ENCODE measurements at places on chromosomes 4 and X. TPM values are rescaled to one million over a fixed set of nuclear protein-coding genes. Genes with fewer than 3 reads are reported as not detected.

DNA sequence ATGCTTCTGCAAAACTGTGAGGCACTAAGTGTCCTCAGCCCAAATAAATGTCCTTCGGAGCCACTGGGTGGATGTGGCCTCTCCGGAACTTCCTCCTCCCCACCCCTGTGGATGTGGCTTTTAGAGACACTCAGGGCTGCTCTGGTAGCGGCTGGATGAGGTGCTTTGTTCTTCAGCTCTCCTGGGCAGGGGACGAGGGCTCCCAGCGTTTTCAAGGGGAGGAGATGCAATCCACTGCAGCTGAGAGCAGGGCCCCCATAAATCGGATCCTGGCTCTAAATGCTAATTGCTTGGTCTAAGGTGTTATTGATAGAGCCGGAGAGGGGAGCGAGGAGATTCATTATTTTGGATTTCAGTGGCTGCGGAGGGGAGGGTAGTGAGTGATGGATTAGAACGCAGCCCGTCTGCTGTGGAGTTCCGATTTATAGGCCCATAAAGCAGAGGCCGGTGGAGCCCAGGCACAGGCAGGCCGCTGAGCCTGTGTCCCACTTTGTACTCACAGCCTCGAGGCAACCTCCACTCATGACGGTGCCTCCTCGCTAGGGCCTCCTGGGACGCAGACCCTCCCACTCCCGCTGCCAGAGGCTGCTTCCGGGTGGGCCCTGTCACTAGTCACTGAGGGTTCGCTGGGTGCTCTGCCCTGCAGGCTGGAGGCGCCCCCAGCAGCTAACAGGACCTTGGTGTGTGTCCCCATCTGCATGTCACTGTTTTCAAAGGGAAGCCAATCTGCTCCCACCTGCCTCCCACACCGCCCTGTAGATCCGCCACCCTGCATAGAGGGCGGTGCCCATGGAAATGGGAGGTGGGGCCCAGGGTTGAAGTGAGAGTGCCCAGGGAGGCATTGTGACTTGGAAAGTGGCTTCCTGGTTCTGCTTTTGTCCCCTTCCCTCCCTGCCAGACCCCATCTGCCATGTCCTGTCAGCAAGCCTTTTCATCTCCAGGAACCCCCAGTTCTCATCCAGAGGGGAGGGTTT is 135.4 kb upstream of the PSAPL1 start:
- H3K4me3 ChIP-seq: no peak overlapping the region

DNA sequence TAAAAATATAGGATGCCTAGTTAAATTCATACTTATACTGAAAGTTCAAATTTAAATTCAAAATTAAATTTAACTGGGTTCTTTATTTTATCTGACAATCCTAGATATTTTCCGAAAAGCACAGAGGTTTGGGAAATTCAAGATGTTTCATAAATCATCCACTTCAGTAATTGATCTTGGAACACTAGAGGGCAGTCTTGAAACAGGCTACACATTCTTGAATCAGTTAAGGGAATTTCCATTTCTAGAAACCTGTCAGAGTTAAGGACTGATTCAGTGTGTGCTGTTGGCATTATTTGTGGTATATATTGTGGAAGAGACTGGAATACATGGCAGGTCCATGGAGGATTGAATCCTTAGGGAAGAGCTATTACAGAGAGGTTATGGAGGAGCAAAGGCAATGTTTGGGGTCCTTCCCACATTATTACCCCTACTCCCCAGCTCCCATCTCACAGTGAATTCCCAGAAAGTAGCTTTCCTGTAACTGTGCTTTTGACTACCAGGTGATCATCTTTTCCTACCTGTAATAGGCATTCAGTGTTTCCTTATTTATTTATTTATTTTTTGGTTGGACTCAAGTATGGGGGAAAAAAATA is 92.9 kb downstream of the EGF start:
- no peak overlapping the region for H3K27ac ChIP-seq
- no peaks in the 10 kb centered on the region for H3K36me3 ChIP-seq
- no peaks in the 10 kb centered on the region for H3K27me3 ChIP-seq
- H3K4me3 ChIP-seq: no peak overlapping the region

DNA sequence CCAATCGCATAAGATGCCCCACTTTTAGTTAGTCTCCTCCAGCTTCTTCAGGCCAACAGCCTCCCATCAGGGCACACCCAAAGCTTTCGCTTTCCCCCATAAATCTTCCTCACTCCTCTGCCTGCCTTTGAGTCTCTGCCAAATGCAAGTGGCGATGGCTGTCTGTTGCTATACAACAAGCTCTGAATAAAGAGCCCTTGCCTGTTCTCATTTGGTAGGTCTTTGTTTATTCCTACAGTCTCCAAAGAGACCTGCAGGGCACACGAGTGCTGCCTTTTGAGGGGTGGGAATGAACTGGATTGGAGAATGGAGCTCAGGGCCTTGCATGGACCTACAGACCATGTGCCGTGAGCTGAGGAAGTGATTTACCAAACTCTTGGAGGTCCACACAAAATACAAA is 52.2 kb upstream of the SOD3 start:
- H3K27me3 ChIP-seq: no peaks in the 10 kb centered on the region
- H3K36me3 ChIP-seq: no peaks in the 10 kb centered on the region
- no peak for DNase-seq
- H3K27ac ChIP-seq: no peak overlapping the region
- no peak overlapping the region for H3K4me3 ChIP-seq

- H3K4me1 ChIP-seq: no peaks in the 10 kb centered on the region
- no peaks in the 10 kb centered on the region for H3K36me3 ChIP-seq
- no peak overlapping the region for H3K27ac ChIP-seq
- DNase-seq: no peak
- H3K27me3 ChIP-seq: no peaks in the 10 kb centered on the region
- H3K4me3 ChIP-seq: no peak overlapping the region
Measured at GRCh38 chr4:181030961-181031360, 1212.2 kb upstream of the TENM3 start.

DNA sequence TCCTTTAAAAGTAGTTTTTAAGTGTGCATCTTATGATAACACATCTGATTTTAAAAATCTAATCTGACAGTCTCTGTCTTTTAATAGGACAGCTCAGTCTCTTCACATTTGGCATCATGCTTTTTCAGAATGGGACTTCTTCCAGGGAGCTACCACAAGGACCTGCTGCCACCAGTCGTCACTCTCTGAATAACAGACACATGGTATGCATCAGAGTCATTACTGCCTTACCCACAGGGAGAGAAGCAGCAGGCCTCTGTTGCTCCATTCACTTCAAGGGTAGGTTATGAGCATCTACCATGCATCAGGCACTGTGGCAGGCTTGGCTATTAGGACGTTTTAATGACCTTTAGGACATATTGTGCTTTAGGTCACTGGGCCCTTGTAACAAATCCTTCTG is 50.0 kb upstream of the AFAP1 start:
- H3K27ac ChIP-seq: no peak overlapping the region
- no peaks in the 10 kb centered on the region for H3K4me1 ChIP-seq
- no peaks in the 10 kb centered on the region for H3K36me3 ChIP-seq
- H3K4me3 ChIP-seq: no peak overlapping the region

GRCh38 chr4:123698556-123698955 is 302.0 kb downstream of the SPRY1 start:
- H3K27me3 ChIP-seq: no peaks in the 10 kb centered on the region
- no peak for DNase-seq
- no peak overlapping the region for H3K27ac ChIP-seq
- no peaks in the 10 kb centered on the region for H3K36me3 ChIP-seq

DNA sequence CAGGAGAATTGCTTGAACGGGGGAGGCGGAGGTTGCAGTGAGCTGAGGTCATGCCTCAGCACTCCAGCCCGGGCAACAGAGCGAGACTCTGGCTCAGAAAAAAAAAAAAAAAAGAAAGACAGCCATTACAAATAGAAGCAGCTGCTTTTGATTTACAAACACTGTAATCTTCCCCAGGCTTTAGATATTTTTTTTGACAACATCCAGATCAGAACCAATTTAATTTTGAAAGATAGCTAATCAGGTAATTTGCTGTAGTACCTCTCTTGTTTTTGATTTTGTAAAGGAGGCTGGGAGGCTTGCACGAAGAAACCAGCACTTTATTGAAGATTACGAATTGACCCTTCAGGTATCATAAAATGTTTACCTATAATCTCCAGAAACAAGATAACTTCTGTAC is 107.0 kb downstream of the LDB2 start:
- no peak overlapping the region for H3K27ac ChIP-seq
- no peaks in the 10 kb centered on the region for H3K4me1 ChIP-seq
- no peak for DNase-seq
- no peaks in the 10 kb centered on the region for H3K36me3 ChIP-seq
- no peak overlapping the region for H3K4me3 ChIP-seq
- no peaks in the 10 kb centered on the region for H3K27me3 ChIP-seq

- no peaks in the 10 kb centered on the region for H3K4me1 ChIP-seq
- DNase-seq: no peak
- H3K4me3 ChIP-seq: no peak overlapping the region
- no peak overlapping the region for H3K27ac ChIP-seq
Measured at GRCh38 chr4:13413729-13414437, 70.3 kb downstream of the RAB28 start.

- no peaks in the 10 kb centered on the region for H3K4me1 ChIP-seq
- DNase-seq: no peak
- H3K4me3 ChIP-seq: no peak overlapping the region
Measured at GRCh38 chr4:173318648-173319211, 15.4 kb downstream of the HMGB2 start.

DNA sequence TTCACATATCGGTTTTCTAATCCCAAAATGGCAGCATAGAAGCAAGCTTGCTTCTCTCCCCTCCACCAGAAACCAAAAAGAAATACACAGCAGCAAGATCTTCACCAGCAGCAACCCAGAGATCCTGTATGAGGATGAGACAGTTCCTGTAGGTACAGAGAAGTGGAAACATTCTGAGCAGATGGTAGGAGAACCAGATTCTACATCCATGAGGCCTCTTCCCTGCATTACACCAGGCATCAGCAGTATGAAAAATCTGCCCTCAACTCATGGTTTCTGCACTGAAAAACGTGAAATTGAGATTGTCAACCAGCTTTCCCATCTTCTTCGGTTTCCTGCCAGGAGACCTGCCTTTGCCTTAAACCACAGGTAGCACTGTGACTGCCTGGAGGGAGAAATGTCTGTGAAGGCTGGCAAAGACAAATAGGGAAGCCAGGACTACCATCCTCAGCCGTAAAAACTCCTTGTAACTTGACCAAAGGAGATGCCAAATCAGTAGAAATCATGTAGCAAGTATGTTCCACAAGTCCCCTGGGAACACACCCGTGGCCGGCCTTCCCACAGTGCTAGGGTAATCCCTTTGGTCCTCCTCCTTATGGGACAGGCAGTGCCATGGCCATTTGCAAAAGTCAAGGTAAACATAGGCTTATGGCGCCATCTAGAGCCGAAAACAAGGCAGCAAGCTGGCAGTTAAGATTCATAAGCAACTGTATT is 24.0 kb upstream of the MTHFD2L start:
- no peaks in the 10 kb centered on the region for H3K4me1 ChIP-seq
- no peaks in the 10 kb centered on the region for H3K36me3 ChIP-seq
- DNase-seq: peak; percentile 87
- H3K27ac ChIP-seq: no peak overlapping the region
- no peak overlapping the region for H3K4me3 ChIP-seq

DNA sequence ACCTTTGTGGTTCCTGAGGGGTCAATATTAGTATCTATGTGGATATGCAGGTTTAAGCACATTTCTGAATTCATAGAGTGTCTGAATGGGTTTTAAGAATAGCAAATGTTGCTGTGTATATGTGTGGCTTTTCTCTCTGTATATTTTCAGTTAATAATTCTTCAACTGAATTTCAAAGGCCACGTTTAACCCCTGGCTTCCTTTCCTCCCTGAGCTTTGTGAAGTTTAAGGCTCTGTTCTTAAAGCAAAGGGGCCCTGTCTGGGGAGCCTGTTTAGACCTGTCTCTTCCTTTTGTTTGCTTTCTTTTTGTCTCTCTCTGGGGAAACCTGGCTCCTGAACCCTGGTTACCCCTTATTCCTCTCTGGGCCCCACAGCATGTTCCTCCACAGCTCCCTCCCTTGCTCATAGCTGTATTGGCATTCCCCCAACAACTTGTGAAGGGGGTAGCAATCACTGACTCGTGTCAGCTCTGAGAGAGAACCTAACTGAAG is 139.1 kb downstream of the COL4A6 start:
- H3K36me3 ChIP-seq: no peaks in the 10 kb centered on the region
- no peaks in the 10 kb centered on the region for H3K4me1 ChIP-seq
- no peak for DNase-seq
- H3K27ac ChIP-seq: no peak overlapping the region
- H3K4me3 ChIP-seq: no peak overlapping the region

DNA sequence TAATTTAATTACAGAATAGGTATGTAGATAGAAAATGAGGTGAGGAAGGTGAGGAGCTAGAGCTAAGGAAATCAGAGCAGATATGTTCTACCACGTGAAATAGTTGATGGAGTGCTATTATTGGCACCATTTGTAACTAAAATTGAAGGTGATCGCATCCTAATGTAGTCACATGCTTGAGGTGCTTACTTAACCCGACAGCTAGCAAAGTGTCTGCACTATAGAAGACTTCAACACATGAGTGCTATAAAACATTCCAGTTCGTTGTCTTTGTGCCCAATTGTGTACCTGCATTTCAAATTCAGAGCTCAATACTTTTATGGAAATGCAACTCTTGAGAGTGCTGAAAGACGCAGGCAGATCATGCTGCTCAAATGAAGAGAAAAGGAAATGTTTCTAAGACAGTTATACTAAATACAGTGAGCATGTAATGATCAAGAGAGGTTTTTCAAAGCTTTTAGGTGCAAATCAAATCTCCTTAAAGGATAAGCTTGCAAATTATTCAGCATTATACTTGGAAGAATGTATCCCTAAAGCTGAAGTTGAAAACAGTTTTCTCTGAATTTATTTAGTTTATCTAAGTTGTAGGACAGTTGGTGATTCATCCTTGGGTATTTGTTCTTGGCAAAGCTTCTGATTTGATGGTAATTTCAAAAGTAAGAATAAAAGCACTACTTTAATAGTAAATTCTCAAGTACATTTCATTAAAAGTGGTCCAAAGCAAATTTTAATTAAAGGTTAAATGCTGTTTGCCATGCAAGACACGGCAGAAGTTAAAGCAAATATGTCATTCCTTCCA is 223.9 kb upstream of the EPHA5 start:
- H3K4me3 ChIP-seq: no peak overlapping the region
- H3K4me1 ChIP-seq: no peaks in the 10 kb centered on the region
- no peaks in the 10 kb centered on the region for H3K27me3 ChIP-seq
- no peaks in the 10 kb centered on the region for H3K36me3 ChIP-seq
- H3K27ac ChIP-seq: no peak overlapping the region
- DNase-seq: no peak

The HS3ST1 gene
- 7.6 TPM for total RNA-seq

The CXorf49 gene
- not detected for total RNA-seq

The ZFP92 gene
- 0.10 TPM for total RNA-seq

The RAB39B gene
- 0.17 TPM for total RNA-seq

The FAM47A gene
- not detected for total RNA-seq

The USP17L5 gene
- not detected for total RNA-seq

The CLDN22 gene
- total RNA-seq: not detected

The H2BW2 gene
- not detected for total RNA-seq

The TMEM156 gene
- not detected for total RNA-seq
